ENCODE measurements at places on chromosomes 5 and 9. TPM values are rescaled to one million over a fixed set of nuclear protein-coding genes. Genes with fewer than 3 reads are reported as not detected.

Gene BTNL3
- total RNA-seq, result not detected

DNA sequence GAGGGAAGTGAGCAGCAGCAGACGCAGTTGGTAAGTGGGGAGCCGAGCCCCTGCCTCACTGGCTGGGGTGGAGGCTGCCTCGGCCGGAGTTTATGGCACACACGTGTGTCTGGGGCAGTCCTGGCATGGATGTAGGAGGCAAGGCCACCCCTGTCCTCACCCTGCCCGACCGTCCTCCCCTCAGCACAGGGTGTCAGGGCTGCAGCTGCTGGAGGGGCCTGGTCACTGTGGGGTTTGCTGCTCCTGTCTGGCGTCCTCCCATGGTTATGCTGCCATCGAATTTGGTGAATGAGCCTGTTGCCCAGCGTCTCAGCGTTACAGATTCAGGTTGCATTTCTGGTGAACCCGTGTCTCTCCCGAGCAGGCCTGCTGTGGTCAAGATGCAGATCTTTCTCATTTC lies 32.4 kb downstream of the CEP72 start:
- peaks cover 29% of the 10 kb centered on the region for H3K36me3 ChIP-seq
- H3K4me3 ChIP-seq, result no peak overlapping the region
- H3K4me1 ChIP-seq, result no peaks in the 10 kb centered on the region

DNA sequence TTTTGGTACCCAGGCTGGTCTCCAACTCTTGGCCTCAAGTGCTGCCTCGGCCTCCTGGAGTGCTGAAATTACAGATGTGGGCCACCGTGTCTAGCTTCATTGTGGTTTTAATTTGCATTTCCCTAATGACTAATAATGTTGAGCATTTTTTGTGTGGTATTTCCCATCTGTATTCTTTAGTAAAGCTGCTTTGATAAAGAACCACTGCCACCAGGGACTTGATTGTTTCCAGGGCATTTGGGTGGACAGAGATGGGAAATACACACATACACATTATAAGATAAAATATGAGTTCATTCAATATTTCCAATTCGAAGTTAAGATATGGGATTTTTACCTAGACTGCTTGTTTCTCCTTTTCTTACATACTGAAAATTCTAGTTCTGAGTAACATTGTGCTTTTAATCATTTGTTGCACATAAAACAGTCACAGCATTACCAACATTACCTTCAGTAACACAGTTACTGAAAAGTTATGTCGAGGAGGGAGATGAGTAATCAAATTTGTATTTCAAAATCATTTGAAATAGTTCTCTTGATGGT lies 28.9 kb downstream of the HABP4 start:
- no peak overlapping the region for H3K27ac ChIP-seq
- no peak overlapping the region for H3K4me3 ChIP-seq
- H3K27me3 ChIP-seq, result no peaks in the 10 kb centered on the region
- H3K36me3 ChIP-seq, result no peaks in the 10 kb centered on the region

- no peaks in the 10 kb centered on the region for H3K27me3 ChIP-seq
- no peak for DNase-seq
- H3K4me3 ChIP-seq, result no peak overlapping the region
- H3K4me1 ChIP-seq, result peaks cover 8% of the 10 kb centered on the region
Measured at GRCh38 chr9:15249042-15249818, 57.8 kb downstream of the TTC39B start.

DNA sequence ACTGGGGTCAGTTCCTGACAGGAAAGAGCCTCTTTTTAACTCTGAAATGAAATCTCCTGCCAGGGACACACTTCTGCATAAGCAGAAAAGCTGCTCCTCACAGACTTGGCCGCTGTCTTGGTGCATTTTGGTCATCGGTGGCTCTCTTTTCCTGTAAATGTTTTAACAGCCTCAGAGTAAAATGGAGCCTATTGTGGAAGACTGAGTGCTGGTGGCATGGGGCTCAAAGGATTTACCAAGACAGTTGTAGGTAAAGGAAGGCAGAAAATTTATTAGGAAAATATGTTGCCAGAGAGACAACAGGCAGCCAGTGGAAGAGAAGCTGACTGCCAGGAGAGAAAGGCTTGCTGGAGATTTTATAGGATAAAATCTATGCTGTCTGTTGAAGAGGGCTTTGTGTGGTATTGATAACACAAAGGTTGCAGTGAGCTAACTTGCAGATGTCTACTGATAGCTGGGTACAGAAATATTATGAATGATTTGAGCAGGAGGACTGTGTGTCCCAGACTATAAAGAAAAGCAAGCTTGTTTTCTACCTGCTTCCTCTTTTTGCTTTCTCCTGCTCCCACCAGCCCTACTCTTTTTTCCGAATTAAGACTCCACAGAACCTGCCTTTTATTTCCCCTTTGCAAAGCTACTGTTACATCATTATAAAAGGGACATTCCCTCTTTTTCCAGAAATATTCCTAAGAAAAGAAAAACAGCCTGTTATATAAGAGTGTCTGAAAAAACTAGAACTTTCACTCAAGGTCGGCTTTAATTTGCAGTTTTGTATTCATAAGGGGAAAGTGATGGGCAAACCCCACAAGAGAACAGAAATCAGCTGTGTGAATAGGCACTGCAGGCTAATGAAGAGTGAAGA lies 27.9 kb upstream of the IFNA14 start:
- no peaks in the 10 kb centered on the region for H3K36me3 ChIP-seq
- no peaks in the 10 kb centered on the region for H3K4me1 ChIP-seq
- H3K27ac ChIP-seq, result no peak overlapping the region
- DNase-seq, result no peak

Gene PIP5KL1
- total RNA-seq, result 22.5 TPM

Gene PRRC1
- total RNA-seq, result 43.7 TPM

DNA sequence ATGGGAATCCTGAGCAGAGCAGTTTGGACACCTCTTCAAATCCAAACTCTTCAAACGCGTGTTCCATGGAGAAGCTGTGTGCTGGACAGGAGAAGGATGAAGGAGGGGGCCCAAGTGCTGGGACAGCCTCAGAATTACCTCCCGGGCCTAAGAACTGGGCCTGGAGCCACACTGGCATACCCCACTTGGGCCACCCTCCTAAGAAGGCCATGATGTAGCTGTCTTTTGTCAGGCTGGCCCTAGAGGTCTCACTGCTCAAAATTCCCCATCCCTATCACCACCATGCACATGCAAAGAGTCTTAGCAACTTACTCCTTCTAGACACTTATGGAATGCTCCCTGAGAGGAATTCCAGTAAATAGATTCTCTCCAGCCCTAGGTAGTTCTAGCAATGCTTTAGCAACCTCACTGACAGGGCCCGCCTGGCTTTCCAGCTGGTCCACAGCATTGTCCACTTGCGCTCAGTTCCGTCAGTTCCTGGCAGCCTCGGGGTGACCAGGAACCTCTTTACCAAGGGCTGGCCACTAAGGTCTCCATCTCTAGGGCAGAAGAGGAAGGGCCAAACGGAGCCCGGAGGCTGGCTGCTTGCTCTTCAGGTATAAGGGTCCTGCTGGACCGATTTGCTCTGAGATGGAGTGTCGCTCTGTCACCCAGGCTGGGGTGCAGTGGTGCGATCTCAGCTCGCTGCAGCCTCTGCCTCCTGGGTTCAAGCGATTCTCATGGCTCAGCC lies 75.3 kb downstream of the RGS3 start:
- no peaks in the 10 kb centered on the region for H3K4me1 ChIP-seq
- DNase-seq, result no peak
- H3K27ac ChIP-seq, result no peak overlapping the region
- no peak overlapping the region for H3K4me3 ChIP-seq
- no peaks in the 10 kb centered on the region for H3K36me3 ChIP-seq

DNA sequence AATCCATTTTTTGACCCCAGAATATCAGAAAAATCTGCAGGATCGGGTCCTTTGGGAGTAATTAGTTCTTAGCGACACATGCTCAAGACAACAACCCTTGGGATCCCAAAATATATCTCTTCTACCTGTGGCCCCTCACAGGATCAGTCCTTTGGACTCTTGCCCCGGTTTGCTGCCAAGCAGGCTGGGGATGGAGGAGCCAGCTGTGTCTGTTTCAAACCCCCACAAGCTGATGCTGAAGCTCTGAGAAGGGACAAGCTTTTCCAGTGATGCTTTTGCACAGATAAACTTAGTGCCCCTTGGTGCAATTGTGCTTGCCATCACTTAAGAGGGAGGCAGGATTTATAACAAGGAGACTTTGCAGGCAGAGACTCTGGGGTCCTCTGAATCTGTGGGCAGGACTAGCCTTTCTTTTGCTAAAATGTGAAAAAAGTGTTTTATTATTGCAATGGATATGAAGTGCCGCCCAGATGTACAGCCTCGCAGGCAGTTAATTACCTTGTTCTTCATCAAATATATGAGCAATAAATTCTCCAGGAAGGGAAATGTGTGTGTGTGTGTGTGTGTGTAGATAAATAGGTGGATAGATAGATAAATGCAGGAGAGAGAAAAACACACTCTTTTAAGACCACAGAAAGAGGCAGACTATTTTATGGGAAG lies 9.6 kb upstream of the LHX2 start:
- H3K4me3 ChIP-seq, result no peak overlapping the region
- H3K27me3 ChIP-seq, result peaks cover 45% of the 10 kb centered on the region
- peaks cover 24% of the 10 kb centered on the region for H3K4me1 ChIP-seq

- no peaks in the 10 kb centered on the region for H3K27me3 ChIP-seq
- DNase-seq, result no peak
- no peaks in the 10 kb centered on the region for H3K4me1 ChIP-seq
- no peak overlapping the region for H3K27ac ChIP-seq
Measured at GRCh38 chr5:154722936-154723335, 32.2 kb upstream of the LARP1 start.

DNA sequence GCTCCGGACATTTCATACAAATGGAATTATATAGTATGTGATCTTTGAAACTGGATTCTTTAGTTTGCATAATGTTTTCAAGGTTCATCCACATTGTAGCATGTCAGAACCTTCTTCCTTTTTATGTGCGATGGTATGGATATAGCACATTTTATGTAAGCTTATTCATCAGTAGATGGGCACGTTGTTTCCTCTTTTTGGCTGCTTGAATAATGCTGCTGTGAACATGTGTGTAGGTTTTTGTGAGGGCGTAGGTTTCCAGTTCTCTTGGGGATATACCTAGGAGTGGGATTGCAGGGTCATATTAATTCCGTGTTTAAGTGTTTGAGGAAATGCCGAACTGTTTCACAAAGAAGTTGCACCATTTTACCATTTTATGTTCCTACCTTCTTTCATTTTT lies 187.8 kb downstream of the NR3C1 start:
- H3K4me3 ChIP-seq, result no peak overlapping the region
- no peaks in the 10 kb centered on the region for H3K4me1 ChIP-seq
- no peak for DNase-seq
- no peaks in the 10 kb centered on the region for H3K27me3 ChIP-seq
- H3K36me3 ChIP-seq, result no peaks in the 10 kb centered on the region
- no peak overlapping the region for H3K27ac ChIP-seq

- no peaks in the 10 kb centered on the region for H3K36me3 ChIP-seq
- no peak overlapping the region for H3K27ac ChIP-seq
- DNase-seq, result no peak
- H3K4me3 ChIP-seq, result no peak overlapping the region
- H3K27me3 ChIP-seq, result no peaks in the 10 kb centered on the region
- peaks cover 19% of the 10 kb centered on the region for H3K4me1 ChIP-seq
Measured at GRCh38 chr9:127873886-127874285, 3.6 kb downstream of the AK1 start.

GRCh38 chr5:151071848-151072629 lies 8.8 kb downstream of the TNIP1 start:
- peak overlapping the region; percentile 94 for H3K27ac ChIP-seq
- DNase-seq, result no peak
- H3K36me3 ChIP-seq, result peaks cover 7% of the 10 kb centered on the region
- peaks cover 51% of the 10 kb centered on the region for H3K4me1 ChIP-seq

DNA sequence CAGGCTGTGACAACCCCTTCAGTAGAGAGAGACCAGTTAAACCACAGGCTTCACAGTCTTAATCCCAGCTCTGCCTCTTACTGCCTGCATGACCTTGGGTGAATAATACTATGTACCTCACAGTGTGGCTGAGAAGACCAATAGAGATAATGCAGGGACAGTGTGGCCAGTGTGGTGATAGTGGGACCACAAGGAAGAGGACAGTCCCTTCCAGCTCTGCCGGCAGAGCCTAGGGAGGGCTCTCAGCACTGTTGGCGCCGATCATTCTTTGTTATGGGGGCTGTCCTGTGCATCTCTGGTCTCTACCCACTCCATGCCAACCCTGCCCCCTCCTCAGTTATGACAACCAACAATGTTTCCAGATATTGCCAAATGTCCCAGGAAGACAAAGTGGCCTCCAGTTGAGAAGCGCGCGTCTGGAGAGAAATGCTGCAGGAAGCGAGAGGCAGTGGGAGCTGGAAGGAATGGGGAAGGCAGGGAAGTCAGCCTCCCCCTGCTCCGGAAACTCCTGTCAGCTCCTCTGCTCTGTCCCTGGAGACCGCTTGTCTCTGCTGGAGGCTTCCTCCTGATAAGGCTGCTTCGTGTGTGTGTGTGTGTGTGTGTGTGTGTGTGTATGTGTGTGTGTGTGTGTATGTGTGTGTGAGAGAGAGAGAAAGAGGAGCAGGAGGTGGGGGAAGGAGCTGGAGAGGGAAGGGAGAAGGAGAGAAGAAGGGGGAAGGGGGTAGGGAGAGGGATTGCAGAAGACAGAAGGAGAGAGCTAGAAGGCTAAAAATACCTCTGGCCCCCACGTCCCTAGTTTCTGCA lies 31.8 kb upstream of the FABP6 start:
- no peaks in the 10 kb centered on the region for H3K4me1 ChIP-seq
- DNase-seq, result no peak
- H3K27ac ChIP-seq, result no peak overlapping the region
- no peaks in the 10 kb centered on the region for H3K36me3 ChIP-seq
- H3K4me3 ChIP-seq, result no peak overlapping the region
- no peaks in the 10 kb centered on the region for H3K27me3 ChIP-seq

DNA sequence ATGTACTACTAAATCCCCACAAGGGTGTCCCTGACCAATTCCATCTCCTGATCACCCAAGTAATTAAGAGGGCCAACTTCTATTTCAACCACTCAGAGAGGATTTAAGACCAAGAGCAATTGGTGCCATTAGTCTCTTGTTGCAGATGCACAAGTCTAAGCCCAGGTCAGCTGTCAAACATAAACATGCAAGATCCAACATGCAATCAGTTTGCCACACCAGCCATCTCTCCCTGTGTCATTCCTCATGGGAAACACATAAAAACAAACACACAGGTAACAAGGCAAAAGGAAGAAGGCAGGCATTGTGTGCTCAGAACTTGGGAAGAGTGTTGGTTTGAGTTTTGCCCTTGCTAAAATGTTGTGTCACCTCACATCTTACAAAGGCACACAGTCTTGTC lies 139.2 kb downstream of the SPOCK1 start:
- H3K27ac ChIP-seq, result no peak overlapping the region
- H3K27me3 ChIP-seq, result no peaks in the 10 kb centered on the region
- no peak overlapping the region for H3K4me3 ChIP-seq
- H3K36me3 ChIP-seq, result no peaks in the 10 kb centered on the region

GRCh38 chr9:3150074-3150473 lies 306.2 kb upstream of the PUM3 start:
- H3K27ac ChIP-seq, result no peak overlapping the region
- no peaks in the 10 kb centered on the region for H3K27me3 ChIP-seq
- no peak for DNase-seq
- no peak overlapping the region for H3K4me3 ChIP-seq
- H3K4me1 ChIP-seq, result no peaks in the 10 kb centered on the region

- no peak overlapping the region for H3K4me3 ChIP-seq
- no peaks in the 10 kb centered on the region for H3K27me3 ChIP-seq
- DNase-seq, result no peak
- H3K27ac ChIP-seq, result no peak overlapping the region
- H3K36me3 ChIP-seq, result no peaks in the 10 kb centered on the region
Measured at GRCh38 chr5:119385136-119385535, 29.3 kb downstream of the TNFAIP8 start.
